ENCODE measurements at places on chromosomes 4 and X.

DNA sequence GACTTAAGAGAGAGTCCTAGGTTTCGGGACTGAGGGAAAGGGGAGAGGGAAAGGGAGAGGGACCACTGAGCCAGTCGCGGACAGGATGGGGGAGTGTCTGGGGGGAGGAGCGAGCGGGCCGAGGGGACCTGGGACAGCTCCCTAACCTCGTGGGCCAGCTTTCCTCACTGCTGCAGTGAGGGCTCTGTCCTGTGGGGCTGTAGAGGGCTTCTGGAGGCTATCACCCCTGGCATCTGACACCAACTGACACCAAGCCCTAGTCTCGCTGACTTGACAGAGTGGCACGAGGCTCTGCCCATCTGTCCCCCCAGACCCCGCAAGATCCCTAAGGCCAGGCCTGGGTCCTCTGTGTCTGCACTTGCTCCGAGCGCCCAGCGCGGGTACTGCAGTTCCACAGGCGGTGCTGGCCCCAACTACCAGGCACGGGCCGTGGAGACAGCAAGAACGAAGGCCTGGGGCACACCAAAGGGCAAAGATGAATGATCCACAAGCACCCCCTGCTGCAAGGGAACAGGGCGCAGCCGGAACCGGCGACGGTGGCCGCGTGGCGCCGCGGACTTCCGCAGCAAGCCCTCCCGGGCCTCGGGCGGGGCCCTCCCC is 465 bp downstream of the HAUS7 start:
- DNase-seq: no peak

- no peak for DNase-seq
Observed at GRCh38 chrX:110877326-110877725, 81.7 kb upstream of the CHRDL1 start.

GRCh38 chr4:186132577-186133242 is 28.2 kb downstream of the FAM149A start:
- DNase-seq: no peak

GRCh38 chrX:10741003-10741402 is 120.6 kb upstream of the MID1 start:
- no peak for DNase-seq

DNA sequence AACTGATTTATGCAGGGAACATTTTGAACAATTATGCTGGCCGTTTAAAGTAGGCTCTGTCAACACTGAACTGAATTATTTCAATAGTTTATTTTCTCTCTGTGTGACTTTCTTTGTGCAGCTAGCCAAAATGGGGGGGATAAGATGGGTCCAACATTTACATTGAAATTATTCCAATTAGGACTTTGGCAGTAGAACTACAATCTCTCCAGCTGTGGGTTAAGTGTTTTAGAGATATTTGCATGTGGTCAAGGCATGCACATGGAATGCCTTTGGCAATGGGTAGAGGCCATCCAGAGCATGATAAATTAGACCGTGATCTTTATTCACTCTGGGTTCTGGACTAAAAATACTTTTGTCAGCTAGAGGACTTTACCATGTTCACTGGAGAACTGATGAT is 107.9 kb upstream of the ELOVL6 start:
- DNase-seq: no peak

DNA sequence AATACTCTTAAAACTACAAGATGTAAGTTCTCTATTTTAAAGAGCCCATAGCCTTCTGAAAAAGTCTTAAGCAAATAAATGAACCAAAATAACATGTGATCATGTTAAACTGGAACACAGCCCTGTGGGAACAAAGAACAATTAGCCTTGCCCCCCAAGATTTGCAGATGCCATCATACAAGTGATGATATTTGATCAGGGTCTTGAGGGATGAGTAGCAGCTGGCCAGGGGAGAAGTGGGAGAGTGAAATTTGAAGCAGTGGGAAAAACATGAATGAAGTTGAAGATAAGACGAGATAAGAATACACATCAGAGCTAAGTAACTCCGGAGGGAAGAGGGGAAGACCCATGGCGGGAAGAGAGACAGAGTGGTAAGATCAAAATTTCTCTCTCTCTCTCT is 450.1 kb upstream of the FTHL17 start:
- DNase-seq: no peak

Measured in GM18507 (cell line).